Muscle of back (tissue), 13 donors: ENCODE measurements at places on chromosomes 2 and 18.

DNA sequence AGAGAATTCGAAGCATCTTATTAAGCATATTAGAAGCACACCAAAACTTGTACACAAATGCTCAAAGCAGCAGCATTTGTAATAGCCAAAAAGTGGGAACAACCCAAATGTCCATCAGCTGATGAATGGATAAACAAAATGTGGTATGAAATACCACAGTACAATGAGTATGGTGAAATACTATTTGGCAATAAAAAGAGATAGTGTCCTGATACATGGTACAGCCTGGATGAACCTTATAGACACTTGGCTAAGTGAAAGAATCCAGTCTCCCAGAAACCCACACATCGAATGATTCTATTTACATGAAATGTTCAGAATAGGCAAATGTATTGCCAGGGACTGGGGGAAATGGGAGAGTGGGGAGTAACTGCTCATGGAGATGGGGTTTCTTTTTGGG, 3.0 kb downstream of the SPATA3 start:
- DNase-seq, result no peak

- peak; percentile 39 for DNase-seq
Observed at GRCh38 chr18:36828157-36828629, 609 bp downstream of the TPGS2 start.

DNA sequence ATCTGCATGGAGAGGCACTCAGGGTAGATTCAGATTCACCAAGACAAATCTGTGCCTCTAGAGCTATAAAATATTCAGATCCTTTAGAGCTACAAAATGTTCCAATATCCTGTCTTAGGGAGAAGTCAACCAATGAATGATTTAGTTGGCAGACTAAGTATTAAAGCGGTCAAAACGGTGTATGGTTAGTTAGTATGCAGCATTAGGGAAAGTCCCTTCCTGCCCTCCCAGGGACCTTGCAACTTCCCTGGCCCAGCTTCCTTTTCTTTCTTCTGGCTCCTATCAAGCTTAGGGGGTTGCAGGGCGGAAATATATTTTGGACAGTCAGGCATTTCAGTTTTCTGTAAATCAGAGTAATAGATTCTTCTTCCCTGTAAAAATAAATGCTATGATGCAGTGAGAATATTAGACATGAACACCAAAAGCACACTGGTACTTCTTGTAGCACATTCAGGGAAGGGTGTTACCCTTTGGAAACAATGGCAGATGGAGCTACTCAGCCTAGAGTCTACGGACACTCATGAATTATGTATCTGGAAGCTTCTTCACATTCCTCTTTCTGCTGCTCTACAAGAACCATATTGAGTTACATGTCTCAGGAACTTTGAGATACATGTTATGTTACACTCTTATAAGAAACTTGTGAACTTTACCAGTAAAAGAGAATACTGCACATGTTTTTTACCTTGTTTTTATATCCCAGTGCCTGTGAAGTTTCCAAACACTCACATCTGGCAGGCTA, 45.7 kb downstream of the CCDC93 start:
- DNase-seq, result no peak

DNA sequence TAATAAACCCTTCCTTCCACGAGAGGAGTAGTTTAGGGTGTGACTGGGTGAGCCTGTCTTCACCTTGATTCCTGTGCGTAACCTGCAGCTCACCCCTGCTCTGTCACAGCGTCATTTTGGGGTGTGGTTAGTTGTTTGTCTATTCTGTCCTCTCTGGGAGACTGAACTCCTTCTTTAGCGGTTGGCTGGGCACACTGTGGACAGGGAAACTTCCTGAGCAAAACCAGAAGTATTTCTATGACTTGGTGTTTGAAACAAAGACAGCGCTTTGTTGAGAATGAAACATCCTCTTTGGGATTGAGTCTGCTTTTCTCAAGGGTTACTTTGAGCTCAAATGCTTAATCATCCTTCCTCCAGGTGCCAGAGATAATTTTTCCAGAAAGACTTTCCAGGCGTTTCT, 270.7 kb downstream of the HRH4 start:
- DNase-seq, result no peak

DNA sequence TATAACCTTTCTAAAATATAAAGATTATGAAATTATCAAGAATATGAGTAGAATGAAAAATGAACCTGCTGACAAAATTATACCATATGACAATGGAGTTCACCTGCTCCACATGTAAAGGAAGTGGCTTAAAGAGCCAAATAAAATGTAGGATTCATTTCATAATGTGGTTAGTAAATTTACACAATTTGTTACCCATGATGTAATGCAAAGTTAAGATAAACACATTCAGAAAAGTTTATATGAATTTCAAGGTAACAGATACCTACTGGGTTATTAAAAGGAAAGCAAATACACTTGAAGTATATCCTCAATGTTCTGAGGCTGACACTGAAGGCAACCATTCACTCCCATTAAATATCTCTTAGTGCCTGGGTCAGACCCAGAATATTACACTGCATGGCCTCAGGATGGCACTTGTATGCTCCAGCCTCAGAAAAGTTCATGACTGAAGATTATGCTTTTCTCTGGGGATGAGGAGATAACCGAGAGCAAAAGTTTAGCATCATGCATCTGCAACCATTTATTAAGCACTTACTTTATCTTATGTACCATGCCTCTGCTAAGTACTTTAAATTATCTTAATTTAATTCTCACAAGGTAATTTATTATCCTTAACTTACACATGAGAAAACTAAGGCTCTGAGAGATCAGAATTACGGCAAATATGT, 6.2 kb downstream of the STRN start:
- no peak for DNase-seq

DNA sequence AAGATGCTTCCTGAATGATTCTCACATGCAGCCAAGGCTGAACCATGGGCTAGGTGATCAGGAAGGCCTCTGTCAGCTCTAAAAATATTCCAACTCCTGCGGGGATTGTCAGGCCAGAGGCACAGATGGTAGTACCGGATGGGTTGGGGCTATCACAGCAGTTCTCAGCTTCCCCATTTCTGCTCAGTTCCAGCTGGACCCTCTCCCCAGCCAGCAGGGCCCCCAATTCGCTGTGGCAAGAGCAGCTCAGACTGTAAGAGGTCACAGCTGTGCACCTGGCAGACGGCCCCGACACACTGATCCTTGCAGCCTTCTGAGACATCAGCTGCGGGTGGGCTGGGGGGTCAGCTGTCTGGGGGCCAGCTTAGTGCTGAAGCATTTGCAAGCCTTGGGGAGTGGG, 43.6 kb upstream of the TCF7L1 start:
- DNase-seq, result peak; percentile 84

- DNase-seq, result no peak
Observed at GRCh38 chr18:13726972-13727331, 479 bp downstream of the RNMT start.

- DNase-seq, result no peak
Observed at GRCh38 chr2:177231270-177231669, 18.7 kb downstream of the HNRNPA3 start.

DNA sequence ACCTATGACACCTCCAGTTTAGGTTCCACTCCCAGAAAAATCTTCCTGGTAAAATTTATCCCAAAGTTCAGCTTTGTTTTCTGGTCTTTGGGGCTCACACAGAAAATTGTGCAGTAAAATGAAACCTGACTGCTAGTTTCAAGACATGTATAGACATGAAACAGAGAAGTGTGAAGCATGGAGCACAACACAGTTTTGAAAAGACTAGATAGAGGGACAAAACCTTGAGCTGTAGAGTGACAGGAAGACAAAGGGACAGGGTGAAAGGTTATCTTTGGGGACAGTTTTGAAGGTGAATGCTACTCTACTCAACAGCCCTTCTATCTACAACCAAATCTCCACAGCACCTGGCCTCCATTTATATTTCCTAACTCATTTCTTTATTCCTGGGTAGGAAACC, 352.6 kb downstream of the RBM43 start:
- DNase-seq, result no peak

DNA sequence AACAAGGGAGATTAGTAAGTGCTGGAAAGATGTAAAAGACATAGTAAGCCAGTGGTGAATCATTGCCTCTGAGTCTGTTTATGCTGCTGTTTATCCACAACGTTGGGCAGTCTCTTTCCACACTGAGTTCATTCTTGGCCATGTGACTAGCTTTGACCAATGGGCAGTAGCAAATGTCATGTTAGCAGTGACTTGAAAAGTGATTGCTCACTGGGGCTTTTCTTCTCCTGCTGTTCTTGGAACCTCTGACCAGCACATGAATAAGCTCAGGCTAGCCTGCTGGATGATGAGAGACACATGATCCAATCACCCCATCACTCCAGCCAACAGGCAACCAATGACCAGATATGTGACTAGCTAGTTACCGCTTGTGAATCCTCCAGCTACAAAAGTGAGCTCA, 360.4 kb downstream of the SLC4A3 start:
- no peak for DNase-seq

GRCh38 chr2:197128126-197128525, 182.5 kb downstream of the ANKRD44 start:
- no peak for DNase-seq

- no peak for DNase-seq
Observed at GRCh38 chr2:47194410-47194809, 39.3 kb upstream of the STPG4 start.

DNA sequence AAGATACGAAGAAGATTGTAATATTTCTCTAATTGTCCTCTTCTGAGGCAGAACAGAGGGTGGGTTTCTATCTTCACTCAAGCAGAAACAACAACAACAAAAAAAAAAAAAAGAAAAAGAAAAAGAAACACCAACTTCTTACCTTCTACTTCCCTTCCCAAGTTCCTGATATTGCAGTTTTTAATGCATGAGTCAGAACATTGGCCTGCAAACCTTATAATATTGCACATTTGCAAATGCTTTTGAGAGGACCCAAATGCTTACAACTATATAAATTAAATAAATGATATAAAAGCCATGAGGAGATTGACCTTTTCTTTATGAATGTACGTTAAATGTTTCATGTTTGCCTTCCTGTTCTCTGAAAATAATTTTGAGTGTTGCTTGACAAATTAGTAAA, 37.3 kb downstream of the PAX3 start:
- DNase-seq, result no peak

- peak; percentile 82 for DNase-seq
Observed at GRCh38 chr2:239308661-239309397, 92.0 kb downstream of the HDAC4 start.

GRCh38 chr2:38129987-38130386, 54.0 kb upstream of the CYP1B1 start:
- DNase-seq, result no peak

- no peak for DNase-seq
Observed at GRCh38 chr2:143730953-143731260, 601.7 kb downstream of the ARHGAP15 start.

DNA sequence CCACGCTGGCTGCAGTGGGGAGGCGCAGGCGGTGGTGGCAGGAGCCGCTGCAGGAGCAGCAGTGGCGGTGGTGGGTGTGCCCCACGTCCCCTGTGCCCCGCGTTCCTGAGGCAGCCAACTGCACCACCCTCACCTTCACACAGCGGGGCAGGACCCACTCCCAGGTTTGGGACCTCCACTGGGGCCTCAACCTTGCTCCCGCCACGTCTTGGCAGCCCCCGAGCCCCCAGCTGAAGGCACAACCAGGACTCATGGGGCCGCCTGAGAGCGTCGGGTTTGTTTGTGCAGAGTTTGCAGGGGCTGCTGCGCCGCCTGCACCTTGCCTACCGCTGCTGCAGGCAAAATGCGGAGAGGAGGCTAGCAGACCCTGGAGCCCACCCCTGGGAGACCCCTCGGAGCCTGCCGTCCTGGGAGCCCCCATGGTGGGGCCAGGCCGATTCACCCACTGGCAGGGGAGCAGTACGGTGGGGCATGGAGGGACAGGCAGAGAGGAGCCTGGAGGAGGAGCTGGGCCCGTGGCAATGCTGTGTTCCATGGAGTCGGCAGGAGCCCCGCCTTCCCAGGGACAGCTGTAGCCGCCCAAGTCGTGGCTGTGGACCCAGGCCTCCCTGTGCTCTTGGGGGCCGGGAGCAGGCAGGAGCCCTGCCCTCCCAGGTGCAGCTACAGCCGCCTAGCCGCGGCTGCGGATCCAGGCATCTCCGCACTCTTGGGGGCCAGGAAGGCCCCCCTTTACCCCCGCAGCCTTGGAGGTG, 14.7 kb upstream of the EML6 start:
- DNase-seq, result peak; percentile 30

- no peak for DNase-seq
Observed at GRCh38 chr2:207321514-207321913, 155.8 kb upstream of the KLF7 start.

DNA sequence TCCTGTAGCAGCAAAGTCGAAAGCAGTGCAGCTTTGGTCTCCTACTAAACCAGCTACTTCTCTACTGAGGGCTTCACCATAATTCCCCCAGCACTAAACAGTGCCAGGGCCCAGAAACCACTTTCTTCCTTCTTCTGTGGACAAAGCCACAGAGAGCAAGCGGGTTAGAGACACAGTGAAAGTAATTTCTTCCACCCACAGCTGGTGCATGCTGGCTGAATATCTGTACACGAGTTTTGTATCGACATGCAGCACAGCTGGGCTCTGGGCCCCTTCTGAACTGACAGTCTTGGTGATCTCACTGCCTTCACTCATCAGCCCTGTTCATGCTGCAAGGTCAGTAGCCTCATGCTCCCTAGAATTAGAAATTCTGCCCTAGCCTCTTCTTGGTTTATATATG, 74.0 kb upstream of the SULT1C3 start:
- DNase-seq, result no peak

DNA sequence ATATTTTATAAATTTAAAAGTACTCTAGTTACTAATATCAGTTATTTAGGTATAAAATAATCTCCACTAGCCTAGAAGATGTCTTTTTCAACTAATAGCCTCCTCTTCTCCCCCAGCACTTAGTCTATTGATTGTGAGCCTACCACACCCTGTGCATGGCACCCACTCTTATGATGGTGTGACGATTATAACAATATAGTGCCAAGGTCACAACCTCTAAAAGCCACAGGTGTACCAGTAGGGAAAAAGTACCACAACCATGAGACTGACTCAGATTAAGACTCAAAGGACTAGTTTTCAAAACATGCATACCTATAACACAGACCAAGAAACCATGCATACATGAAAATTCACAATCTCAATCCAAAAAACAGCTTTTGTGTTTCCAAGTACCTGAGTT, 27.6 kb downstream of the THADA start:
- DNase-seq, result no peak

DNA sequence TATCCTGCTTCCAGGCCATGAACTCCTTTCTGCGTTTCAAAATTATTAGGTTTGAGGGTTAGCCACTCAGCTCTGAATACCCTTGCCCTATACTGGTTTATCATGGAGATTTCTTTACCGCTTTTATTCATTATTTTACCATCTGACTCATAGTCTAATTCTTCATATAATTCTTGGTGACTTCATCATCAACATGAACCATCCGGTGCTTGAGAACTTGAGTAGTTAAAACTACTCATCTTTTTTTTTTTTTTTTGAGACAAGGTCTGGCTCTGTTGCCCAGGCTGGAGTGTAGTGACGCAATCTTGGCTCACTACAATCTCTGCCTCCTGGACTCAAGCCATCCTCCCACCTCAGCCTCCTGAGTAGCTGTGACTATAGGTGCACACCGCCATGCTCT, 94.2 kb upstream of the LHCGR start:
- DNase-seq, result peak; percentile 67

- no peak for DNase-seq
Observed at GRCh38 chr2:219968685-219969345, 341.4 kb downstream of the SLC4A3 start.

GRCh38 chr2:215830304-215830703, 183.0 kb downstream of the MREG start:
- no peak for DNase-seq

GRCh38 chr2:55089726-55090125, 39.5 kb upstream of the RTN4 start:
- DNase-seq, result no peak
